ENCODE measurements at places on chromosomes 2 and 18.
A peak's percentile ranks its signal among the peaks of the same experiment; 100 is the strongest.

DNA sequence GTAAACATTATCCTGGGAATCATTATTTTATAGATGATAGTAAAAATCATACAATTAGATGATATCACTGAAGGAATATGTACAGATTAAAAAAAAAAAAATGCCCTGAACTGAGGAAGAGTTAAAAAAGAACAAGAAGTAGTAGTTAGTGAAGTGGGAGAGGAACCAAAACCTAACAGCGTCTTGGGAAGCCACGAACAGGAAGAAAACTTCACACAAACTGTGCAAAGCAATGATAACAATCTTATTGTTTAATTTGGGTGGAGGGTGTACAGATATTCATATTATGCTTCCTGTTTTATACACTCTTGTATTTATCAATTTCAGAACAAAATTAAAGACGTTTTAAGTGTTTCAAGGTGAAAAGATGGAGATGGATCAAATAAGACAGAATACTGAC lies 3.5 kb downstream of the HEATR5B start:
- DNase-seq: no peak

GRCh38 chr2:27376151-27376865 lies 4.2 kb downstream of the ZNF513 start:
- no peak for DNase-seq

DNA sequence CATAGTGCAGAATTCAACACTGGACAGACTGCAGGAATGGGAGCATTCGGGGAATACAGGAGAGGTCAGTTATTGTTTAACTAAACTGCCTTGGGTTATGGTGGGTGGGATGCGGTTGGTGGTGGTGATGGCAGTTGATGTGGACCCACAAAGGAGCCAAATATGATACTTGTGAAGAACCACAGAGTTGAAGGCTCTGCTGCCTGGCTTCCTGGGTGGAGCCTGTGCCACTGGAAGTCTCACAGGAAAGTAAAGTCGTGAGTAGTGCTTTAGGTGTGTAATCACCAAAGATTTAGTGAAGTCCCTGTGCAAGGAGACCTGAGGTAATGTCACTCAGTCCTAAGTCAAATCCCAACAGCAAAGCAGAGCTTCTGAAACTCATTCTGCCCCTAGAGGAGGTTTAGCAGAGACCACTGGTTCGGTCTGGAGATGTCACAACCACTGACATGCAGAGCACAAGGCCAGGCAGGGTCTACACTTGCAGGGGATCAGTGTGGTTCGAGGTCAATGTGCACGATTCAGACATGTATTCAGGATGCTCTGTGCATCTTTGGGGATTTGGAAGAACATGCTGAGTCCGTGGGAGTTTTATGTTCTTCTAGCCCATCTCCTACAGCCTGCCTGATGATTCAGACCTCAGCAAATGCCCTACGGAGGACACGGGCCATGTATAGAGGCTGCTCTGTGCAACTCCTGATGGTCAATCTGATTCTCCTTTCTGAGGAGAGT lies 1150.9 kb downstream of the RPIA start:
- no peak for DNase-seq

- no peak for DNase-seq
Measured at GRCh38 chr2:226256237-226256636, 543.4 kb downstream of the IRS1 start.

DNA sequence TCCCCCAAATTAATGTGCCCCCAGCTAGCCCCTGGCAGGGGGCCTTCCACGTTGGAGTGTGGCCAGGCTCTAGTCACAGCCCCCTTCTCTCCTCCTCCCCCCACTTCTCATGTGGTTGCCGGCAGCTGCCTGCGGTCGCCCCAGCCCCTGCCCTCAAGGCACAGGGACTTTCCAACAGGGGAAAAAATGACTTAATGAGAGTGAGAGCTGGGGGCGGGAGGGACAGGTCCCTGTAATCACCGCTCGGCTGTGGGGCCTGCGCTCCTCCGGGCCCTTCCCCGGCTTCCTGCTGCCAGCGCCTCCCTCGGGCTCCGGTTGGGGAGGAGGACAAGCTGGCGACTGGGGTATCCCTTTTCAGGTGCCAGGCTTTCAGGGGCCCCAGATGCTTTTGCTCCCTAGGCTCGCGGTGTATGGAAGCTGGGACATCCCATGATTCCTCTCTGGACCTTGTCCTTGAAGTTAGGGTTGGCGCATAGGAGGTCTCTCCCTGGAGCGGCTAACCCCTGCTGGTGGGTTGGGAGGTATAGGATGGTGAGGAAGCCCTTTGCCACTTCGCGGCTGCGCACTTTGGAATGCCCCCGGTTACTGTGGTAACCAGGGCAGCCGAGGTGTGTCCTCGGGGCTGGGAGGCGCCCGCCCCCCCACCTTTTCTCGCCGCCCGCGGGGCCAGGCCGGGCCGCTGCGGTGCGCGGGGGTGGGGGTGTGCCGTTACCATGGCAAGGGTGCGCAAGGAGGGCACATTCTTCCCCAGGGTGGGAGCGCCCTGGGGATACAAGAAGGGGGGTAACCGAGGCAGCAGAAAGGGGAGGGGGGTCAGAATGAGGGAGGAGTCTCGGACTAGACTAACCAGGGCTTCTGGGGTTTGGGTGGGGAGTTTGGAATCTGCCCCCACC lies 16.1 kb downstream of the WNT10A start:
- peak; percentile 82 for DNase-seq
